ENCODE measurements at places on chromosomes 3 and 15. TPM values are rescaled to one million over a fixed set of nuclear protein-coding genes. Genes with fewer than 3 reads are reported as not detected.

Gene SNTN
- total RNA-seq: not detected

Gene SLC2A2
- not detected for total RNA-seq

Gene ZPLD1
- not detected for total RNA-seq

Gene THAP10
- total RNA-seq: 1.2 TPM

Gene CRYBG3
- total RNA-seq: 62.6 TPM

Gene KNG1
- not detected for total RNA-seq

Gene LTK
- total RNA-seq: 0.84 TPM

Gene ADPGK
- total RNA-seq: 54.2 TPM

DNA sequence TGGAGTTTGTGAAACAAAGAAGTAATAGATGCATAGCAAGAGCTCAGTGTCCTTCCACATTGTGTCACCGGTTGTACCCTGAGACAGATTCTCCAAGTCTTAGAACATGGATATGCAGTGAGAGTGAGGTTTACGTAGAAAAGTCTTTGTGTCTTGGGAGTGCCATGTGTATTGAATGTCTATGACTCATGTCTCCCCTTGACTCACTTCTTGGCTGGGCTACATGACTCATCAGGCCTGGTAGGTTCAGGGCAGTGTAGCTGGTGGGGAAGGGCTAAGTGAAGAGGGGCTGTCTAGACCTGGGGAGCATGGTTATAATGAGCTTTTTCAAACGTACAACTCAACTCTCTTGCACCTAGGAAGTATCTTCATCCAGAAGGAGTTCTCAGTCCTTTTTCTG is 167.4 kb downstream of the GAP43 start:
- DNase-seq: no peak

- no peak for DNase-seq
Measured at GRCh38 chr3:15339786-15340215, 7.4 kb upstream of the SH3BP5 start.

DNA sequence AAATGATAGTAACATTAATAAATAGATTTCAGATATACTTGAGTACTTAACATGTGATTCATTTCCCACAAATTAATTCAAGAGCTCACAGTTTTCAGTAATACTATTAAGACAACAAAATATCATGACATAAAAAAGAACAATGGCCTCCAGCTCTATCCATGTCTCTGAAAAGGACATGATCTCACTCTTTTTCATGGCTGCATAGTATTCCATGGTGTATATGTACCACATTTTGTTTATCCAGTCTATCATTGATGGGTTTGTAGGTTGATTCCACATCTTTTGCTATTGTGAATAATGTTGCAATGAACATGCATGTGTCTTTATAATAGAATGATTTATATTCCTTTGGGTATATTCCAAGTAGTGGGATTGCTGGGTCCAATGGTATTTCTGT is 1012.8 kb upstream of the ALCAM start:
- DNase-seq: no peak

DNA sequence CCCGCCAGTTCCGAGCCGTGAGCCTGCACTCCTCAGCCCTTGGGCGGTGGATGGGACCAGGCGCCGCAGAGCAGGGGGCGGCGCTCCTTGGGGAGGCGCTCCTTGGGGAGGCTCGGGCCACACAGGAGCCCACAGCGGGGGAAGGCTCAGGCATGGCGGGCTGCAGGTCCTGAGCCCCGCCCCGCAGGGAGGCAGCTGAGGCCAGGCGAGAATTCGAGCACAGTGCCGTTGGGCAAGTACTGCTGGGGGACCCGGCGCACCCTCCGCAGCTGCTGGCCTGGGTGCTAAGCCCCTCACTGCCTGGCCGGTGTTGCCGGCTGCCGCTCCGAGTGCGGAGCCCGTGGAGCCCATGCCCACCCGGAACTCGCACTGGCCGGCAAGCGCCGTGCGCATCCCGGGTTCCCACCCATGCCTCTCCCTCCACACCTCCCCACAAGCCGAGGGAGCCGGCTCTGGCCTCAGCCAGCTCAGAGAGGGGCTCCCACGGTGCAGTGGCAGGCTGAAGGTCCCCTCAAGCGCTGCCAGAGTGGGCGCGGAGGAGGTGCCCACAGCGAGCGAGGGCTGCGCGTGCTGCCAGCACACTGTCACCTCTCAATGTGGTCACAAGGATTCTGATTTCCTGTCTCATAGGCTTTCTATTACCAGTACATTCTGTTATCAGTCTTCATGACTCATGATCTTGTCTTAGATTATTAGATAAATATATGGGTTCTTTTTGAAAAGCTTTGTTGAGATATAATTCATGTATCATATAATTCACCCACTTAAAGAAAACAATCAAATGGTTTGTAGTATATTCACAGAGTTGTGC is 44.0 kb upstream of the LRIG1 start:
- DNase-seq: no peak

- DNase-seq: no peak
Measured at GRCh38 chr15:59437817-59438624, at the start of gene FAM81A. Gene FAM81A (plus strand): TSS chr15:59438186. CDS start chr15:59458627, 20,441 bp downstream.

- DNase-seq: no peak
Measured at GRCh38 chr3:128342701-128343180, 123.9 kb downstream of the DNAJB8 start.

DNA sequence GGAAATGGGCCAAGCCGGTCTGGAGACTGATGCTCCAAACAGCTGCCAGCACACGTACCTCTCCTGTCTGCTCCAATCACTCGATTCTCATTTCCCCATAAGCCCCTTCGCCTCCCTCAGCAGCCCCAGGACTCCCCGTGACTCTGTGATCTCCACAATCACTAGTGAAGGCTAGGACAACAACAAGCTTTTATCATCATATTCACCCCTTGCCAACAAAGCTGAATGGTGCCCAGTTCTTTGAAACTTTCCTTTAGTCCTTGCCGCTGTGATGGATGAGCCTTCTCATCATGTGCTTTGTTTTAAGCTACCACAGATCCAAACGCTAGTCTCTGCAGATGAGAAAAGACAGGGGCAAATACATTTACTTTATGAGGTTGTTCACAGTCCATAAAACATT is 242.0 kb downstream of the SV2B start:
- no peak for DNase-seq

GRCh38 chr3:76308541-76308940 is 523.2 kb upstream of the ZNF717 start:
- no peak for DNase-seq

- no peak for DNase-seq
Measured at GRCh38 chr3:35782355-35782754, 143.0 kb downstream of the ARPP21 start.

DNA sequence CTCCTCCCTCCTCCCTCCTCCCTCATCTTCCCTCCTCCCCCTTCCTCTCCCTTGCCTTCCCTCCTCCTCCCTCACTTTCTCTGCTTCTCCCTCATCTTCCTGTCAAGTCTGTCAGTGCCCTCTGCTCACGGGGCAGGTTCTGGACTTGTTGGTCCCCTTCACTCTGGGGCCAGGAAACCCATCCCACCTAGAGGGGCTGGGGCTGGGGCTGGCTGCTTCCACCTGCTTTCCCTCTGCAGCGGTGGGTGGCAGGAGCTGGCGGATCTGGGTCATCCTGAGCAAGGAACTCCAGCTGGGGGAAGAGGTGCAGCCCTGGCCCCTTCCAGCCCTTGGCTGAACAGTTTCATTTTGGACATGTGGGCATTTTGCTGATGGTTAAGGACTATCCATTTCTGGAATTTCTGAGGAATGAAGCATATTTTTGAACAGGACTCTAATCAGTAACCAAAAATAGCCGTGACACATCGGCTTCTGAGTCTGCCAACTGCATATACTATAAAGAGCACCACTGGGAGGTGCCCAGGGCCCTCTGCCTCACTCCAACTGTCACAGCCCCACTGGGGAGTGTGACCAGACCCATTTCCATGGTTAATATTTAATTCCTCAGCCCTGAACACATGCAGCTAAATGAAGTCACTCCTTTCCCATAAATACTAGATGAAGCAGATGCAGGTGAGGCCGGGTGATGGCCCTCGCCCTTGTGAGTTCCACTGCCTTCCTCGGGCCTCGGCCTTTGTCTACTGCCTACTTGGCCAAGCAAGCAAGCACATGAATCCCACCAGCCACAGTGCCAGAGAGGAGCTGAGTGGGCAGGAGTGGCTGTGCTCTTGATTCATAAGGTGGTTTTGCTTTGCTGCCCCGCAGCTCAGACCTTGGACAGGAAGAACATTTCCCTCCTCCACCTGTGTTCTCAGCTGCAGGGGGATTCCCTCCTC is 39.8 kb downstream of the CHDH start:
- no peak for DNase-seq

DNA sequence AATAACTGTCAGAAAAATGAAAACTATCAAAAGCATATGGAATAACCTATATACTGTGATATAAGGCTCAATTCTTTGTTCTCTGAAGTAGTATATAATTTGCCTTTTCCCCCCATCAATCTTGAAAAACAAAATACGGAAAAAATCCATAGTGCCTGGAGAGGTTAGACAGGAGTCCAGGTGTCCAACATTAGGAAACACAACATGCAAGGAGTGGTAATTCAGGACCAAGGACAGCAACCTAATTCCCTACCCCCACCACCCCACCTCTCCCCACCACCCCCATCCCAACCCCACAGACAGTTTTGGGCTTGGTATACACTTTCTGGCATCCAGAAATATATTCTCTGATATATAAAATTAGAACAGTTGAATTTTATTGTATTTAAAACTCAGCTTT is 55.1 kb upstream of the SLC25A26 start:
- no peak for DNase-seq

DNA sequence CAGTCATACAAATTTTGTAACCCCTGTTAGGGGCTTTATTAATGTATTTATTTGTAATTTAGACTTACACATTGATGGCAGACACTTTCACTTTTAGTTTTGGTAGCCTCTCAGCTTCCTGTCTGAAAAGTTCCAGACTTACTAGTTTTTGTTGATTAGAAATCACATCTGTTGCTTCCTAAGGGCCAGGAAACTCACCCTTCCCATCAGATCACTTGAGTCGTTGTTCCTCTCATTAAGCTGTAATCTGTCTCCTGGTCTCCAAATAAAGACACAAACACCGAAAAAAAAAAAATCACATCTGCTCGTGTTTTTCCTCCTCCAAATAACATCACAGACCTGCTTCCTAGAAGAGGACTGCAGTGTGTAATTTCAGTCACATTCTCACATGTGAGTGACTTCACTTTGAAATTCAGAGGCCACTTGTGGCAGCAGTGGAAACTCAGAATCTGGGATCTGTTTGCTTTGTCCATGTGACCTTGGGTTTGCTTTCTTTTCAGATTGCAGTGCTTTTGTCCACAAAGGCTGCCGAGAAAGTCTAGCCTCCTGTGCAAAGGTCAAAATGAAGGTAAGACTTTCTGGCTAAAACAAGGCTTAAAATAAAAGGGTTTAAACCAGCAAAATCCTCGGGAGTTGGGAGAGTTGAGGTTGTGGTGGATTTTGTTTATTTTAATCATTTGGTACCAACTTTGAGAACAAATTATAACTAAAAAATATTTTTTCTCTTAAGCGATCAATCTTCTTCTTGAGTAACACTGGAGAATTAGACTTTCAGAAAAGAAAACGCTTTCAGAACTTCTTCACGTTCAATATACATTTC is 87.0 kb downstream of the KLHL25 start:
- DNase-seq: no peak

- DNase-seq: no peak
Measured at GRCh38 chr3:135084405-135084804, 289.3 kb downstream of the EPHB1 start.

DNA sequence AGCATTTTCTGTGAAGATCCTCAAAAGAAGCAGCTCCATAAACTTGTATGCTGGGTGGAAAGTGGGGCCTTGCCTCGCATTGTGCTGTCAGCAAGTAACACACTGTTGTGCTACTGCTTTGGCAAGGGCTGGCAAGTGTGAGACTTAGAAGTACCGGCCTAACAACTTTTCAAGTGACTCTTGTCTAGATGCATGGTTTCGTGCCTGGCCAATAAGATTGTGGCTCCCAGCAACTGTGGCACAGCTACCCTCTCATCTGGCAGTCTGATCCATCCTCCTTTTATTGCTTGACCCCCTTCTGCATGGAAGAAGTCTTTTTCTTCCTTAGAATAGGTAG is 79.4 kb upstream of the VEPH1 start:
- no peak for DNase-seq
